ENCODE measurements at places on chromosomes 1 and 21.

- no peak for DNase-seq
Observed at GRCh38 chr21:35565204-35565611, 495.1 kb downstream of the SETD4 start.

- DNase-seq = no peak
Observed at GRCh38 chr1:111596499-111596898, 23.1 kb upstream of the RAP1A start.

DNA sequence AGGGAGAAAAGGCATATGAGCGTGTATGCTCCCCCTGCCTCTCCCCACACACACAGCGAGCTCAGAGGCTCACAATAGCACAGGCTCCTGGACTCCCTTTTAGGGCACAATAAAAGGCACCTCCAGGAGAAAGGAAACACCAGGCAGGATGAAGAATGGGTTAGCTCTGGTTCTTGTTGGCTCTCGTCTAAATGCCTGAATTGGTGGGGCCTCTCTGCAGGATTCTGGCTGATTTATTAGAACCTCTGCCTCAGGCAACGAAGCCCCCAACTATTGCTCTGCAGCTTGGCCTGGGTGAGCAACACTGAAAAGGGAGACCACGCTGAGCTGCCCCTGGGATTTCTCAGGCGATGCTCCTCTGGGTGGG, 590.9 kb upstream of the PLXNA2 start:
- no peak for DNase-seq

DNA sequence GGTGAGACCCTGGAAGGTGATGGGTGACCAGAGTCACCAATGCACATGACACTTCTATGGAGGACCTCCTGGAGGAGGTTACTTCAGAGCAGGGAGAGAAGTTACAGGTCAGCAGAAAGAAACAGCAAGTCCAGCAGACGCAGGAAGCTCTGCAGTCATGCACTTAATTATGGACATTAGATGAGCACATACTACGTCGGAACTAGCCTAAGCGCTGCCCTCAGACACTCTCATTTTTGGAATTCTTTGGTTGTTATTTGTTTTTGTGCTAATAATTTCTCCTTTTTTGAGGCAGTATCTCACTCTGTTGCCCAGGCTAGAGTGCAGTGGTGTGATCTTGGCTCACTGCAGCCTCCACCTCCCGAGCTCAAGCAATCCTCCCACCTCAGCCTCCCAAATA, 93.3 kb upstream of the IFFO2 start:
- DNase-seq = no peak

DNA sequence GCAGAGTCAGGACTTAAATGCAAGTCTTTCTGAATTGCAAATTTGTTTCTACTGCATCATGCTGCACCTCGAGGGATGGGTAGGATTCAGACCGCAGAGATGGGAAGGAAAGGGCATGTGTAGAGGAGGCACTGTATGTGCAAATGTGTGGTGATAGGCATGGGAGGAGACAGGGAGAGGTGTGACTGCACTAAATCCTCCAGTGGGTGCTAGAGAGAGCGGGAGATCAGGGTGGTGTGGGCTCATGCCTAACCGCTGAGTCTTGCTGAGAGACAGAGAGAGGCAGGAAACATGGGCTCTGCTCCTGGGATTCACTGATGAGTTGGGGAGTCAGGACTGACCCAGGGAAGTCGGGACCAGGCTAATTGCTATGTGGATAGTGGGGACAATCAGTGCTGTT, 61.1 kb downstream of the PTPRU start:
- no peak for DNase-seq

- no peak for DNase-seq
Observed at GRCh38 chr21:43912910-43913309, 47.9 kb downstream of the AGPAT3 start.

GRCh38 chr1:14666373-14666772, 67.9 kb downstream of the KAZN start:
- DNase-seq = no peak

- DNase-seq = no peak
Observed at GRCh38 chr21:33980276-33980916, 64.8 kb upstream of the ATP5PO start.

GRCh38 chr1:246069581-246069980, 437.5 kb downstream of the SMYD3 start:
- no peak for DNase-seq

- DNase-seq = no peak
Observed at GRCh38 chr1:94803106-94803505, 17.1 kb upstream of the SLC44A3 start.

Measured in GM19239 (cell line).